ENCODE measurements at places on chromosomes 1 and 21.

GRCh38 chr1:228974273-228974672 is 239.0 kb downstream of the RHOU start:
- no peak for DNase-seq

DNA sequence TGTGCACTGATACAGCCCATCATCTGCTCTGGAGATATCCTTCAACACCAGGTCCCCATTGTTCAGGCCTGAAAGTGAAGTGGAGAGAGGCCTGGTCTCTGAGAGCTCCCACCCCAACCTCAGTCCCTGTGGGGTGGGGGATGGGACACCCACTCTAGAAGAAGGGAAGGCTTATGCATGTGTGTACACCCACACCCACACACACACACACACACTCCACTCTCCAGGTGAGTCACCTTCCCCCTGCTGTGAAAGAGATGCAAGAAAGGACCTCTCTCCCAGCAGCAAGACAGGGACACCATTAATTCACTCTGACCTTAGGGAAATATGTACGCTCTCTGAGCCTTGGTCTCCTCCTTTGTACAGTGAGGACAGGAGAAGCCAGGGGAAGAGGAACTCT is 5.9 kb downstream of the VSIG8 start:
- no peak for DNase-seq

- no peak for DNase-seq
Measured at GRCh38 chr1:218787826-218788225, 385.9 kb upstream of the LYPLAL1 start.

- DNase-seq, result no peak
Measured at GRCh38 chr1:57479471-57479870, 55.6 kb upstream of the DAB1 start.

- DNase-seq, result no peak
Measured at GRCh38 chr21:45049714-45050344, 24.6 kb upstream of the ADARB1 start.

DNA sequence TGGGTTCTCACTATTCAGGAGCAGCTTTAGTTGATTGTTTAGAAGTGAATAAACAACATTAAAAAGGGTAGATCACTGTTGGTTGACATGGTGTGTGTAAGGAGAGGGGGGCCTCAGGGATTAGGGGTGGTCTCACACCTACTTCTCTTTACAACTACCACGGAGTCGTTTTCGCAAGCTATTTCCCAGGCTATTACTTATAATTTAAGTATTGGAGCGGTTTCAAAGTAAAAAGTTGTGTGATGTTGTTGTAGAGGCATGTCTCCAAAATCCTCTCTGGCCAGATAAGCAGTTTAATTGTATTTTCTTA is 1.3 kb downstream of the GPSM2 start:
- DNase-seq, result no peak

DNA sequence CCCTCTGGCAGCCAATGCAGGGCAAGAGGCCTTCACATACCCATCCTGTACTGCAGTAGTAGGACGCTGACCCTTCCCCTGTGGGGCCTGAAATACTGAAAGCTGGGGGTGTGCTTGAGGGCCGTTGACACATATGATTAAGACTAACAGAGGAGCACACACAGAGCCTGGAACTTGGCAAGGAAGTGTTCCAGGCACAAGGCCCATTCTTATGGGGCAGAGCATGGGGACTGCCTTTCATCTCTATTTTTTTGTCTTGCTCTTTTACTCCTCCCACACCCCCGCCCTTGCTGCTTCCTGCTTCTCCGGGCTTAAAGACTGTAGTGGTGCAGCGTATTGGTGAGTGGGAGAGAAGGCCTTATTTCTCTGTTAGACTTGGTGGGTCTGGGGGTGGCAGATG is 137.4 kb downstream of the BACH1 start:
- no peak for DNase-seq

GRCh38 chr1:42330215-42330614 is 4.8 kb downstream of the FOXJ3 start:
- DNase-seq, result no peak

DNA sequence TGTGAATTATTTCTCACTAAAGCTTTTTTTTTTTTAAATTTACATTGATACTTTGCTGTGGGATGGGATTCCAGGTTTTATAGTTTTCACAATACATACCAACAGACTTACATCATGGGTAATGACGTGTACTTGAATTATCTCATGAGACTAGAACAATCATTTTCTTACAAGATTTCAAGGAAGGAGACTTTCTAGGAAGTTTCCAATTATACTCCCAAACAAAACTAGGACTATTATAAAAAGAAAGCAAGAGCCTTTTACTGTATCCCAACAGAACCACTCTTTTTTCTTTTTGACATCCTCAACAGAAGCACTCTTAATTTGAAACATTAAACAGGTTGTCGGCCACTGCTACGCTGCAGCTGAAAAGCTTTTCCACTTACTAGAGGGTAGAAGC is 48.7 kb downstream of the TESK2 start:
- DNase-seq, result no peak

- DNase-seq, result no peak
Measured at GRCh38 chr1:38839363-38839762, 20.2 kb downstream of the RRAGC start.

DNA sequence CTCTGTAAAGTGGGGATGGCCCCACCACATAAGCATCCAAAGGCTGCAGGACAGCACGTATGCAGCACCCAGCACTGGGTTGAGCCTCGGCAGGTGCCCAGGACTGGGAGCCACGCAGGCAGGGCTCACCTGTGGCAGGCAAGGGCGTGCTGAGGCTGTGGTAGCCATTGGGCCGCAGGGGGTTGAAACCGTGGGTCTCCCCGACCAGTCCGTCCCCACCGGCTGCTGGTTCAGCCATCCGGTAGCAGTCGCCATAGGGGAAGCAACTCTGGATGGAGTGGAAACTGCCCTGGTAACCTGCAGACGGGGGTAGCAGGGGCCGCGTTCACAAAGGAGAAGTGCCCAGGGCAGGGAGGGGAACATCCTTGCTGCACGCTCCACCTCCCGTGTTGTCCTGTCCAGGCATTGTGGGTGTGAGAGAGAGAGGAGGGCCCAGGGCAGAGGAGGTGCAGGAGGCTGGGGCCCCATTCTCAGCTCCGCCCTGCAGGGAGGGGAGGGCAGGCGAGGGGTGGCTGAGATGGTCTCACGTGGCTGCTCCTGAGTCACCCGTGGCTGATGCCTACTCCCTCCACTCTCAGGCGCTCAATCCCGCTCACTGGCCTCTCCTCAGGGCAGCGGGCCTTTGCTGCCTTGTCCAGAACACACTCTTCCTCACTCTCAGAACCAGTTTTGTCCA is 49.9 kb downstream of the DMRTB1 start:
- DNase-seq, result no peak

- no peak for DNase-seq
Measured at GRCh38 chr1:77316006-77316405, 34.2 kb downstream of the AK5 start.

DNA sequence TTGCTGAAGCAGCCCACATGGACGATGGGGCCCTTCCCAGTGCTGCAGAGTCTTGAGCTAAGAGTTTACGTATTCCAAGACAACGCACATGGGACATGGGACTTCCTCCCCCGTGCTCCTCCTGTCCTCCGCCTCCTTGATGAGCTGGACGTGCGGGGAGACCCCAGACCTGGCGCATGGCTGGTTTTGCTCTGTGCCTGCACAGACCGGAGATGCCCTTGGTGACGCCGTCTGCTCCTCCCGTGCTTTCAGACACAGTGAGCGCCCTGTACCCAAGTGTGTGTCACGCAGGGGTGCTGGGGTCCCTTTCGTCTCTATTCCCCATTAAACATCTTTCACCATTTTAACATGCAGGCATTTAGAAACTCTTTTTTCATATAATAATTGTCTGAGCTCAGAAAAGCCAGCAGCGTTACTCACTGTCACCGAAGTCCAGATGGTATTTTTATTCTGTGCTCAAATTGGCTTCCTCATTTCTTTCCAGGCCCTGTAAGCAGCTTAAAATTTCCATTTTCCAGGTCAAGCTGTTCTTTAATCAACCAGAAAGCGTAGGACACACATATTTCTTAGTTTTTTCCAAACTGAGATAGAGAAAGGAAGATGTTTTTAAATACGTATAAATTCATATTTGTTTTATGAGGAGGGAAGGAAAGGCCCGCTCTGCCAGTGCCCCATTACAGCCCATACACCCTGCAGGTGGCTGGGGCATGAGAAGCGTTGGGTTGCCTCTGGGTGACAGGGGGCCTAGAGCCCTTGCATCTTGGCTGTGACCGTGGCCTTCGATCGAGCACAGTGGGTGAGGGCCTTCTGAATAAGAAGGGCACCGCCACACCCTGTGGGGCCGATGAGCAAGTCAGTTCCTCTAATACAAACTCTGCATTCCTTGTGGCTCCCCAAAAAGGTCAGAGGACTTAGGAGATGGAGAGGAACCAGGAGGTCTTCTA is 17.9 kb upstream of the ZBTB21 start:
- DNase-seq, result peak; percentile 25

GRCh38 chr1:104797982-104798381 is 1048.3 kb downstream of the AMY1C start:
- DNase-seq, result no peak
